ENCODE measurements at places on chromosomes 11 and 22.

DNA sequence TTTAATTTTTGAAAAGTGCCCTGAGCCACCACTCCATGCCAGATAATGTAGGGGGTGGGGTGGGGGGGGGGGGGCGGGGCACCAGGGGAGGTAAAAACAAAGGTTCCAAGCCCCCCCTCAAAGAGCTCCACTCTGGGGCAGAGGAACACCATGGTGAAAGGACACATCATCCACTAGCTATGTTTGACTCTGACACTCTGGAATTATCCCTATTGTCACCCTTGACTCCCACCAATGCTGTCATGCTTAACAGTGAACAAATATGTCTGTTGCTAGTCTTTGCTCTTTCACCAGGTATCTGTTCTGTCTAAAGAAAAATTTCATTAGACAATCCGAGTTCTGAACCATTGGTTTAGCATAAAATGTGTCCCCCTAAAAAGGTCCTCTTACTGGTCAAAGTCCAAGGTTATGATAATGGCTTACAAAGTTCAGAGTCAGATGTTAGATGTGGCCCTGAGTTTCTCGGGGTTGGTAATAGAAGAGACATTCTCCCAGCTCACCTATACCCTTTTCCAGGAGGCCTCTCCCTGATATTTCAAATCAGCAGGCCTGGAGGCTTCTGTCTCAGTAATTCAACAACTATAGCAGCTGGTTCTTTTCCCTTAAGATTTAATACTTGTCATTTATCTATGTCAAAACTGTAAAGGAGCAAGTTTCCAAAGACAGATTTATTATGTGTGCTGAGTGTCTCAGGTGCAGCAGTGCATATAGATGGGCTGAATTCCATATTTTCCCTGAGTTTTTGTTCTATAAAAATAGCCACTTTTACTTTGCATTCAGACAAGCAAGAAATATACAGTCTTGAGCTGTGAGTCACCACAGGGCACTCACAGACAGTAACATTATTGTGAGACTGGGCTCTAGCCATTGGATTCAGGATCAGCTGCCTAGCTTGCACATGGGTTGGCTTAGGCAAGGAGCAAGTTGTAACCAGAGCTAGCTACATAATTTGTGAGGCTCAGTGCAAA, 174.1 kb downstream of the CSNK2A3 start:
- DNase-seq = no peak

GRCh38 chr22:45587638-45588505, 83.8 kb upstream of the ATXN10 start:
- no peak for DNase-seq

- DNase-seq = no peak
Observed at GRCh38 chr22:50613291-50613981, 12.8 kb downstream of the MAPK8IP2 start.

DNA sequence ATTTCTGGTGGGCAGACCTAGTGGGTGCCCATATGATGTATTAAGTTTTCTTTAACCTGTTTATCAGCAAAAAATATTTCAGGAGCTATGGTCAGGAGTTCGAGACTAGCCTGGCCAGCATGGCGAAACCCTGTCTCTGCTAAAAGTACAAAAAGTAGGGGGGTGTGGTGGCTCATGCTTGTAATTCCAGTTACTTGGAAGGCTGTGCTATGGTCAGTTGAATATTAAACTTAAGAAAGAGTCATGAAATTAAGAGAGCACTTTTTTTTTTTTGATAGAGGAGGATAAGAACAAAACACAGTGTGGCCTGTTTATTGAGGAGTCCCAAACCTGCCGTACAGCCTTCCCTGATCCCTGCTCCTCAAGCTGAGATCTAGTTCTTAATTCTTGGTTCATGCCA, 29.8 kb downstream of the OR6Q1 start:
- no peak for DNase-seq

- no peak for DNase-seq
Observed at GRCh38 chr11:123033895-123034294, 28.0 kb downstream of the HSPA8 start.

GRCh38 chr11:113405724-113406478, 18.3 kb downstream of the ANKK1 start:
- DNase-seq = no peak

DNA sequence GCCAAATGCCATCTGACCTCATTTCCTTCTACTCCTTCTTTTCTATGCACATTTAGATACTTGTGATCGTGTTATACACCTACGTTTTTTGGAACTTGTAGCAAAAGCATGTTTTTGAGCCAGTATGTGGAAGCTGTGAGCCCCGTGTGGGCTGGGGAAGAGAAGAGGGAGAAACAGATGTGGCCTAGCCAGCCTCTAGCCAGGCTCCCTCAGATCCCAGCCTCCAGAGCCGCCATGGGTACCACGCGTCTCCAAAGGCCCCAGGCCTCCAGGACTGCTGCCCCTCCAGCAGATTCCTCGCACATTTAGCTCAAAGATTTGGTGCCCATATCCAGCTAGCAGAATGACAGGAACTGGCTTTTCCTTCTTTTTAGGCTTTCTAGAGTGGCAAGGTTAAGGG, 17.0 kb upstream of the TLCD5 start:
- DNase-seq = no peak

GRCh38 chr11:29435421-29435820, 581.4 kb downstream of the KCNA4 start:
- no peak for DNase-seq
